ENCODE measurements at places on chromosomes 3 and 15.

DNA sequence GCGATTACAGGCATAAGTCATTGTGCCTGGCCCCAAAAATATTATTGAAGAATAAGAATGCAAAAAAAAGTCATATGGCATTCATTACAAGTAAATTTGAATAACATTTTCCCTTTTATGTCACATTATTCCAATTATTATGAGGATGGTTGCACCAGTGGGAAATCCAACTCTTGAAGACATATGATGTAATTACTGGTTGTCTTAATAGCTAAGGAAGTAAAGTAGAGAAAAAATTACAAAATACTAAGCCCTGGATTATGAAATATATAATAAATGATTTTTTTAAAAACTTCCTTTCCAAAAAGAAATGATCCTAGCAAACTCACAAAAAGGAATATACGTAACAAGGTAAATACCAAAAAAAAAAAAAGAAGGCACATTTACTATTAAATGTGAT, 98.9 kb downstream of the FMN1 start:
- DNase-seq, result no peak

DNA sequence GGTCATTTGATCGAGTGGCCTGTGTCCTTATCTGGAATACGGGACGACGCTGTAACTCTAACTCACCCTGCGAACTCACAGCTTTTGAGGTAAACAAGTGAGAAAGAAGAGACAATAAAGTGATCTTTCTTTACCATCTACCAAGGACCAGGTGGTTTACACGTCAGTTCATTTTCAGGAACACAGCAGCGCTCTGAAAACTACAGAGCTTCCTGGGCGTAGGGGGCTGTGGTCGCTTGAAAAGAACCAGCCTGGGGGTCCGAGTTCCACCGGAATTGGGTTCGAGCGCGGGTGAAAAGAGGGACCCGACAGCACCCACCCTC, 357 bp downstream of the KIAA1143 start:
- DNase-seq, result peak; percentile 32

DNA sequence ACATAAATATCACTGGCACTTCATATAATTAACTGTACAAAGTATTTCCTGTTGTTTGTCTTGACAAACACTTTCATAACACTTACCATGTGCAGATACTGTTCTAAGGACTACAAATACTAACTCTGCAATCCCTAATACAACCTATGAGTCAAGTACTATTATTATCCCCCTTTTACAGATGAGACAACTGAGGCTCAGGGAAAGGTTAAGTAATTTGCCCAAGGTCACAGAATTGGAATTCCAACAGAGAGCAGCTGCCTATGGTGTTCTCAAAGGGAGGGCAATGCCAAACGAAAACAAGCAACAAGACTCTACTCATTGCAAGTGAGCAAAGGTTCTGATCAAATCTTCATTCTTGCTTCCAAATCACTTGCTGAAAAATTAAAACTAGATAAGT, 85.9 kb downstream of the MAGI1 start:
- no peak for DNase-seq

- no peak for DNase-seq
Observed at GRCh38 chr3:53153980-53154379, 7.0 kb upstream of the PRKCD start.

DNA sequence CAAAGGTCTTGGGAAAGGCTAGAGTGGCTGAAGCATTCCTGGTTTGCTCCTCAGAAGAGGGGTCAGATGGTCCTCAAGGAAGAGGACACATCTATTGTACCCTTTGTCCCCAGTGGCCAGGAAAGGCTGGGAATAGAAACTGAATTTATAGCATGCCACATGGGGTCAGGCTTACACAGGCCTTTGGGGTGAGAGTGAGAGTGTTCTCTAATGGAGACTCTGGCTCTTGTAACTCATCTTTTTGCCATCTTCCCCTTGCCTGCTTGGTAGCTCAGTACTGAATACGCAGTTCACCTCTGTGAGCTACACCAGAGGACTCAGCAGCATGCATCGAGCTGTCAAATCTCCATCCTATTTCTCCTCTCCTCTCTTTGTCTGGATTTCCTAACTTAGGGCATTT, 87.5 kb downstream of the ATP2B2 start:
- peak; percentile 18 for DNase-seq

- peak; percentile 75 for DNase-seq
Observed at GRCh38 chr3:184472723-184473428, 88.7 kb upstream of the EPHB3 start.

- DNase-seq, result no peak
Observed at GRCh38 chr3:11624704-11625375, 18.9 kb downstream of the VGLL4 start.
